ENCODE measurements at places on chromosomes 1 and 21.
A peak's percentile ranks its signal among the peaks of the same experiment; 100 is the strongest.

GRCh38 chr1:15543589-15544568 lies 17.2 kb downstream of the DNAJC16 start:
- no peak for DNase-seq

DNA sequence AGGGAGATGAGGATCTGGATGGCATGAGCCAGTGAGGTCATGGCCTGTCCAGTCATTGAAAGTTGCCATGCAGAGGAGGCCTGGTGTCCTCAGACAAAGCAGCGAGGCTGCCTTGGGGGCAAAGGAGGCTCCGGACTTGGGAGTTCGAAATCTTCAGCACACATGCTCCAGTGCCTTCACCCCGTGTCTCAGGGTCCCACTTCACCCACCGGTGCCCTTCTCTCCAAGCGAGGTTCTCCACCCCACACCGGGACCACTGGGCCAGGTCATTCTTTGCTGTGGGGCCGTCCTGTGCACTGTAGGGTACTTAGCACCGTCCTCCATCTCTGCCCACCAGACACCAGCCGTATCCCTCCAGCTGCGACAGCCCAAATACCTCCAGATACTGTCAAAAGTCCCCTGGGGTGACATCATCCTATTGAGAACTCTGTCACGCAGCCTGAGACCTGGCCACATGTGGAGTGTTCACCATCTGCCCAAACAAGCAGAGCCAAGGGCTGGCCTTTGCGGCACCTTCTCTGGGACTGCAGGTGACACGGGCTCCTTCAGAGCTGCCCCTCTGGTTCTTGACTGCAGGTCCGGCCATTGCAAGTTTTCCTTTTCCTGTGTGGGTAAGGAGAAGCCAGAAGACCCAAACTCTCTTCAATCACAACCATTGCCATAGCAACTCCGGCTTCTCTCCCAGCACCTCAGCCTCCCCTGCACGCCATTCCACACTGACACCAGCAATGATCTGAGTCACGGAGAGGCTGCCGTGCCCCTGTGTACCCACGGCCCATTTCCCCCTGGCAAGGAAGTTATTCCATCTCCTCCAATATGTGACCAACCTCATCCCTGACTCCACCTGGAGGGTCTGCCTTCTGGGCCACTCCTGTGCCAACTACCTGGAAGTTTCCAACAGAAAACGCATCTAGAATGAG lies 20.4 kb upstream of the PDE9A start:
- no peak for DNase-seq

DNA sequence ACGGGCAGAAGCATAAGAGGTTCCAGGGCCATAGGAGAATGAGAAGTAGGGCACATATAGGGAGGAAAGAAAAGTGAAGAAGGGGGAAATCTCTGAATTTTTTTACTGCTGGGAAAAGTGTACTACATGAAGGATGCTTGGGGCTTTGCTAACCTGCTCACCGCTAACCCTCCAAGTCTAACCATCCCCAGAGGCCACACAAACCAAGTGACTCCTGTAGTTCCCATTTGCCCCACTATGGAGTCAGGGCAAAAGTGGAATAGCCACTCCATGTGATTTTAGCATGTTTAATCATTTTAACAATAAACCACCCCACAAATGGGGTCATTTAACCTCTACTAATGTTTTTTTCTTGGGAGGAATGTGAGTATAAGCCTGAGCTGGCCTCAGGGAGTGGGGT lies 24.7 kb downstream of the MPZ start:
- no peak for DNase-seq

DNA sequence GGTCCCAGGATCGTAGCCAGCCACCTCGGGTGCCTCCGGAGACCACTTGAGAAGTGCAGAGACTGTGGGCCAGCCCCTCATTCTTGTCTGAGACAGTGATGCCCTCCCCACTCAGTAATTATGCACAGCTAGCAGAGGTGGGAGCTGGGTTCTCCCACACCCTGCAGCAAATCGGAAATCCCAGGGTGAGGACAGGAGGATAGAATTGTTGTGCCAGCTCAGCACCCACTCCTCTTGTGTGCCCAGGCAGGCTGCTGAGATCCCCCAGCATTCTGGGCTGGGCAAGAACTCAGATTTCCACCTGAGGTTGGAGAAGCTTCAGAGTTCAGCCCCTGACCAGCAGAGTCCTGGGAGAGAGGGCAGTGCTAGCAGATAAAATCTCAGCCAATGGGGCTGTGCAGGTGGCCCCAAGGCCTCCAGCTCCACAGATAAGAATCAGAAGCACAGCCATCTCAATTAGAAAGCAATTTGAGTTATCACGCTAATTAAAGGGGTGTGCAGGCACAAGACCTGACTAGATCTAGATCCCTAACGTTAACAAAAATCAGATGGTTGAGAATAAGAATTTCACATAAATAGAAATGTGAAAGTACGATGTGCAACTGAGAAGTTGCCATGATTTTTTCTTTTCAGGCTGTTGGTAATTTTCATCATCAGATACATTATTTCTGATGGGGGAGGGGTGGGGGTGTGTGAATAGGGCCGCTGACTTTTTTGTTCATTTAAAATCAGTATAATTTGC lies 45.5 kb upstream of the IRF2BP2 start:
- DNase-seq: no peak

GRCh38 chr1:61273167-61273705 lies 190.9 kb downstream of the NFIA start:
- no peak for DNase-seq

DNA sequence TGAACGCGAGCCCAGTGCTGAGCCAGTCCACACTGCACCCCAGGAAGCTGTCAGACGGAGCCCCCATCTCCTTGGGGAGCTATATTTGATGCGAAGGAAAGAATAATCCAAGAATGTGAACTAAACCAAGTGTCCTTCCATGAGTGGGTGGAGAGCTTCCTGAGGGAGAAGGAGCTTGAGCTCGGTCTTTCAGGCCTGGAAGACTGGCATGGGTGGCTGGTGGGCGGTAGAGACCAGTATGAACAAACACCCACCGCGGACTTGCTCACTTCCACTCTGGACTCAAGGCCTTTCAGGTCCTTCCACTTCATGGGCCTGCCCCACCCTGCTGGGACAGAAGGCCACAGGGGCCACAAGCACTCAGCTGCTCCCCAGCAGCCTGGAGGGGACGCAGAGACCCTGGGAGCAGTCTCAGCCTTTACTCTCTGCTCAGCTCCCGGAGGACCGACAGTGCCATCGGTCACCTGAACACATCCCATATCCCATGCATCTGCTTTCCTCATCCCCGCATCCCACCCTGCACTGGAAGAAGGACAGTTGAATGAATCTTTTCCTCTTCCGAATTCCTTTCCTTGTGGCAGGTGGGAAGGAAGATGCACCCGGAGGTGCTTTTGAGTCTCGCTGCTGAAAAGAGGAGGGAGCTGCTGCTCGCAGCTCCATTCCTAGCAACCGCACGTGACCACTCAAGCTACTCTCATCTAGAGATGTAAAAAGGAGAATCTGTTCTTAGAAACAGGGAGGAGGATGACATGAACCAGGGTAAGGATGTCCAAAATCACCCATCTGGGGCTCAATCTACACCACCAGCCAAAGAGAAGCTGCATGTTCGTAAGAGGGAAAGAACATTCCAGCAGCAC lies 92.3 kb downstream of the PGBD5 start:
- no peak for DNase-seq

DNA sequence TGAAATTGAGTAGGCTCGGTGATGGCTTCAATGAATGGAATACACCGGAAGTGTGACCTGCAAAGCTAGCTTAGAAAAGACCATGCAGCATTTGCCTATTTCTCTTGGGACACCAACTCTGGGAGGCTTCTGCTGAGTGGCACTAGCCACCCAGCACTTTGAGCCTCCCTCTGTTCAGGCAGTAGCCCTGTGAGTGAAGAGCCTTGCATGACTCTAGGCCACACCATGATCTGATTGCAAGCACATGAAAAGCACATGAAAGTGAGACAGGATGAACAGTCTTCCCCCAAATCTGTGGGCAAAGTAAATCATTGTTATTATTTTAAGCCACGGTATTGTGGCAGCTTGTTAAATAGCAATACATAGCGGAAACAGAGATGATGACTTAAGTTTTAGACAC lies 2.8 kb downstream of the CD48 start:
- DNase-seq: peak; percentile 50

DNA sequence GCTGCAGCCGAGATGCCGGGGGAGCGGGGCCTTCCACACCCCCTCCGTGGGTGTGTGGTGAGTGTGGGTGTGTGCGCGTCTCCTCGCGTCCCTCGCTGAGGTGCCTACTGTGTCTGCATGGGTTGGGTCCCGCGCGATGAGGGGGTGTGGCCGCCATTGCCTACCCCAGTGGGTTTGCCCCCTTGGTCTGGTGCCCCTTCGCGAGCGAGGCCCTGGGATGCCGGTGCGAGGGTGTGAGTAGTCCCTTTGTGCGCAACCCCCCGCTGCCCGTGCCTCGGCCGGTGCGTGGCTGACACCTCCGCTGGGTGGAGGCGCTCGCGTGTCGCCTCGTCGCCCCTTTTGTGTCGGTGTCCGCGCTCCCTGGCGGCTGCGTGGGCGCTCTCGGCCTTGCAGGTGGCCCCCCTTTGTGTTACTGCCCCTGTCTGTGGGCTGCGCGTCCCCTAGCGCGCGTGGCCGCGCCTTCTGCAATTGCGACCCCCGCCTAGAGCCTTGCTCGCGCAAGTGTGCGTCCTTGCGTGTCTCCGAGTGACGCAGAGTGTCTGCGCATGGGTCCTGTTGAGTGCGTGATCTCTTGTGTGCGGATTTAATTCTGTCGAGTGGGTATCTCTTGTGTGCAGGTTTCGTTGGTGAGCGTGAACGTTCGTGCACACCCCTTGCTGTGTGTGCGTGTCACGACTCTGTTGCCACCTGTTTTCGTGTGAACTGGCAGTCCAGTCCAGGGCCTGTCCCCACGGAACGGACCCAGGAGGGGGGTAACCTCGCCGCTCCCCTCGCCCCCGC lies 553 bp downstream of the TTC3 start:
- DNase-seq: peak; percentile 49

DNA sequence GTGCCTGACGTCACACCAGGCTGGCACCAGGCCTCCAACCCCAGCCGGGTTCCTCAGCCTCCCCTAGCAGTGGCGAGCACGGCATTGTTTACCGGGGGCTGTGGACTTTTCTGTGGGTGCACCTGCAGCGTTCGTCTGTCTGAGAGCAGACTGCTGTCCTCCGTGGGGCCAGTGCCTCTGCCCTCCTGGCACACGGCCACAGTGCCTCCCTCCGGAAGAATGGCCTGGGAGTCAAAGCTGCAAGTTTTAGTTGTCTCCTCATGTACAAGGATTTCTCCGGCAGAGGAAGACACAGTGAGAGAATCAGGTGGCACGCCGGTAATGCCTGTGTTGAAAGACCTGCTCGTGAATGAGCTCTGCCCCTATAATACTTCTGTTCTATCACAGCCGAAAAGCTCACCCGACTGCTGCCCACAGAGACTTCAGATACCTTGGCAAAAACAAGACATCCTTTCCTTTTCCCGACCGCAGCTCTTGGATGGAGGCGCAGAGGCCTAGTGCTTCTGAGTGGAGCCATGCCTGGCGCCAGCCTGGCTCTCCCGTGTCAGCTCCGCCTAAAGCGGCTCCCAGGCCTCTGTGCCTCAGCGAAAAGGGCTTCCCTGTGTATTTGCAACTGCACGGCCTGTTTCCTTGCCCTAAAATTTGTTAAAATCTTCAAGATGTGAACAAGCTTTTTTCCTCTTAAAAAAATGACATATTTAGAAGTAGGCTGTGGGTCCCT lies 71.4 kb downstream of the AGPAT3 start:
- DNase-seq: no peak

DNA sequence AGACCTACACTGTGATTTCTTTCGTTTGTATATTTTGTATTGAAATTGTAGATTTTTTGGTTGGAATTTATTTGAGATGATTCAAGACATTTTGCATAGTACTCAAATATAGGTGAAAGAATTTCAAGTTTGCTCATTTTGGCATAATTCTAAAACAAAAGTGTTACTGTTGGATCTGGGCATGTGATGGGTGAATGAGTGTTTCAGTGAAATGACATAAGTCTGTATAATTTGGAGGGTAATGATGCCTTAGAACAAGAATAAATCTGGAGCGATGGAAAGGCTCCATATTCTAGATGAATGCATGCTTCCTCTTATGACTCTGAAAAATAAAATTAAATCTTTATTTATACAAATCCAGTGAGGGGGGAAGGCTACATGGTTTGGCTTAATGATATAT lies 41.0 kb downstream of the NFIA start:
- DNase-seq: no peak

GRCh38 chr1:45721207-45721606 lies 29.2 kb downstream of the IPP start:
- DNase-seq: no peak

- DNase-seq: no peak
Observed at GRCh38 chr1:227774821-227775661, 39.8 kb downstream of the SNAP47 start.

DNA sequence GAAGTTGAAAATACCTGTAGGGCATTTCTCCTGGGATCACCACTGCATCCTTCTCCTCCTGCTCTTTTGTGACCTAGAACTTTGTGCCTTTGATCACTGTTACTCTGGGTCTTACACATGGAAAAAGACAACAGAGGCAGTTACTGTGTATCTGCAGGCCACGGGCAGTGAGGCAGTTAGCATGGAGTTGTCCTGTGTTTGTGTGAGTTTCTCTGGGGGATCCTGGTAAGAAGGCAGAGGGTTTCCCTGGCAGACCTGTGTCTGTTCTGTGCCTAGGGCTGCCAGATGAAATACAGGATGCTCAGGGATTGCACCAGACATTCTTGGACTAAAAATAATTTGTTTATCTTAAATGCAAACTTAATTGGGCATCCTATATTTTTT lies 44.4 kb upstream of the SCCPDH start:
- DNase-seq: no peak

DNA sequence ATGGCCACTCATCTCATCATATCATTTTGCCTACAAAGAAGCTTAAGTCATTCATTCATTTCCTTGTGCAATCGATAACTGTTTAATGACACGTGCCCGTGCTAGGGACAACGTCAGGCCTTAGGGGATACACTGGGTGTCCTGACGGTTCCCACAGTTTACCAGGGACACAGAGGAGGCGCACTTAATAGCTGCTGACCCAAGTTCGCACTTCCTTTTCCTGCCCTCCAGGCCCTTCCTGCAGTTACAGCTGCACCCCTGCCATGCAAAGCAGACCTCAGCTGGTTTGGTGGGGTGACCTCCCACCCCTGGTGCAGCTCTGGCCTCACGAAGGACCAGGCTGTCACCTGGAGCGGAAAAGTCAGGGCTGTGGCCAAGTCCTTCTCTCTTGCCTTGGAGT lies 4.2 kb downstream of the SPATA21 start:
- peak; percentile 61 for DNase-seq

GRCh38 chr1:246333855-246334254 lies 173.2 kb downstream of the SMYD3 start:
- DNase-seq: no peak

DNA sequence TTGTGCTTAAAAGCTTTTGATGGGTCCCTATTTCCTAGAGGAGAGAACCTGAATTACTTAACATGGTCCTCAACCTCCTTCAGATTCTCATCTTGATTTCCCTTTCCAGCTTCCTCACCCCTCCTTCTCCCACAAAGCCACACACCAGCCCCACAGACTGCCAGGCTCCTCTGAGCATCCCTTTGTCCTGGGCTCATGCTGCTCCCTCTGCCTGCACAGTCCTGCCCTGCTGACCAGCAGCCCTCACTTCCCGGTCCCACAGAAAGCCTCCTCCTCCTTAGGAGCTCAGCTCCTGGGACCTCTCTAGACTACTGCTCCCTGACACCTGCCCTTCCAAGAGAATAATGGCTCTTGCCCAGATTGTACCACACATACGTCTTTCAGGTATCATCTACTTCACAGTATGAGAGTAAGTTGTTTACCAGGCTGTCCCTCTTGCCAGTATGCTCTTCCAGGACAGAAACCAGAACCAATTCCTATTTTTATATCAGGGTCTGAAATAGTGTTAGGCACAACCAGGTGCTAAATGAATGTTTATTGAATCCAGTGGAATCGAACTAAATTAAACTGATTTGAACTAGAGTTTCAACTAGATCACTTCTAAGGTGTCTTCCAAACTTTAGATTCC lies 373.4 kb downstream of the LMX1A start:
- DNase-seq: no peak
